ENCODE measurements at places on chromosomes 3 and 15. TPM values are rescaled to one million over a fixed set of nuclear protein-coding genes. Genes with fewer than 3 reads are reported as not detected.

ABCF3 gene
- 50.2 TPM for total RNA-seq

CLSTN2 gene
- total RNA-seq: 0.58 TPM

ZNF619 gene
- 3.3 TPM for total RNA-seq

XCR1 gene
- total RNA-seq: not detected

WDR72 gene
- not detected for total RNA-seq

PLSCR4 gene
- 162 TPM for total RNA-seq

THRB gene
- 3.3 TPM for total RNA-seq

ETFA gene
- total RNA-seq: 55.6 TPM

SST gene
- not detected for total RNA-seq

SPINK8 gene
- not detected for total RNA-seq

ITIH1 gene
- not detected for total RNA-seq

ROBO2 gene
- total RNA-seq: 0.23 TPM

Measured in pericardium fibroblast (primary cell).